Gastrocnemius medialis (tissue), 4 donors: ENCODE measurements at places on chromosomes 2 and 18.

- DNase-seq, result no peak
Observed at GRCh38 chr18:74288041-74288440, 3.7 kb downstream of the CYB5A start.

GRCh38 chr2:237305579-237305978 lies 108.4 kb downstream of the COL6A3 start:
- DNase-seq, result no peak

DNA sequence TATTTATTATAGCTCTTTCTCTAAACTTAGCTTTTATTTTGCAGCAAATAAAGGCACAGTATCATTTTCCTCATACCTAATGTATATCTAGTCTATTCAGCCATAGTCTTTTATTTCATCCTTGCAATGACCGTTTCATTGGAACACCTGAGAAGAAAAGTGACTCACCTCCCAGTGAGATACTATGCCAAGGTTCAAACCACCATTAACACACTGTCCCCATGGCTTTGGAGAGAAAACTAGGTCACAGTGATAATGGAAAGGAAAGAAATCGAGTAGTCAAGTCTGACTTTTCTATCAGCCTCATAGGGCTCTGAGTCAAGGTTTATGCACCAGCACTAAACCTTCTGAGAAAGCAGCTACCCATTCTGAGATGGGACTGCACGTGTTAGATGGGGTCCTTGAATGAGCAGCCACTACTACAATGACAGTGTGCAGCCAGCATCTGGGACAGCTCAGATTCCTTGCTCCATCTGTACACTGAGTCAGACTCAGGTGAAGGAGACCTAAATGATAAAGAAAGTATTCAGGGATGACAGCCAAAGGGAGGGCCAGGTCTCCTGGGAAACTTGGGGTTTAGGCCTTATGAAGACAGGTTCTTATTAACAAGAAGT lies 971.1 kb upstream of the ACVR2A start:
- DNase-seq, result no peak

- no peak for DNase-seq
Observed at GRCh38 chr2:27498975-27499374, 2.3 kb downstream of the GCKR start.
